ENCODE measurements at places on chromosomes 1 and 21. TPM values are rescaled to one million over a fixed set of nuclear protein-coding genes. Genes with fewer than 3 reads are reported as not detected.

Gene PDE4B
- polyA plus RNA-seq, result 0.51 TPM

Gene SLC37A1
- polyA plus RNA-seq, result 12.4 TPM

Gene S100A7
- polyA plus RNA-seq, result 689 TPM

Gene TIAM1
- 19.5 TPM for polyA plus RNA-seq

Gene CHIT1
- not detected for polyA plus RNA-seq

Measured in esophagus (tissue), 2 donors.